HuH-7.5 (cell line): ENCODE measurements at places on chromosomes 5 and 9.

DNA sequence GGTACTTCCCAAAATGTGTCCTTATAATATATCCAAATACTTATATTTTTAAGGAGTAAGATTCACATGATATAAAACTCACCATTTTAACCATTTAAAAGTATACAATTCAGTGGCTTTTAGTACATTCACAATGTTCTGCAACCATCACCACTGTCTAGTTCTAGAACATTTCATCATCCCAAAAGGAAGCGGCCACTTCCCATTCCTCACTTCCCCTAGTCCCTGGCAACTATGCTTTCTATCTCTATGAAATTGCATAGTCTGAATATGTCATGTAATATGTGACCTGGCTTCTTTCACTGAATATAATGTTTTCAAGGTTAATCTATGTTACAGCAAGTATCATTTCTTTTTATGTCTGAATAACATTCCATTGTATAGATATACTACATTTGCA is 615.1 kb upstream of the SGCD start:
- DNase-seq, result no peak

- peak; percentile 76 for DNase-seq
Observed at GRCh38 chr9:113650207-113651131, 186.9 kb downstream of the RGS3 start.

DNA sequence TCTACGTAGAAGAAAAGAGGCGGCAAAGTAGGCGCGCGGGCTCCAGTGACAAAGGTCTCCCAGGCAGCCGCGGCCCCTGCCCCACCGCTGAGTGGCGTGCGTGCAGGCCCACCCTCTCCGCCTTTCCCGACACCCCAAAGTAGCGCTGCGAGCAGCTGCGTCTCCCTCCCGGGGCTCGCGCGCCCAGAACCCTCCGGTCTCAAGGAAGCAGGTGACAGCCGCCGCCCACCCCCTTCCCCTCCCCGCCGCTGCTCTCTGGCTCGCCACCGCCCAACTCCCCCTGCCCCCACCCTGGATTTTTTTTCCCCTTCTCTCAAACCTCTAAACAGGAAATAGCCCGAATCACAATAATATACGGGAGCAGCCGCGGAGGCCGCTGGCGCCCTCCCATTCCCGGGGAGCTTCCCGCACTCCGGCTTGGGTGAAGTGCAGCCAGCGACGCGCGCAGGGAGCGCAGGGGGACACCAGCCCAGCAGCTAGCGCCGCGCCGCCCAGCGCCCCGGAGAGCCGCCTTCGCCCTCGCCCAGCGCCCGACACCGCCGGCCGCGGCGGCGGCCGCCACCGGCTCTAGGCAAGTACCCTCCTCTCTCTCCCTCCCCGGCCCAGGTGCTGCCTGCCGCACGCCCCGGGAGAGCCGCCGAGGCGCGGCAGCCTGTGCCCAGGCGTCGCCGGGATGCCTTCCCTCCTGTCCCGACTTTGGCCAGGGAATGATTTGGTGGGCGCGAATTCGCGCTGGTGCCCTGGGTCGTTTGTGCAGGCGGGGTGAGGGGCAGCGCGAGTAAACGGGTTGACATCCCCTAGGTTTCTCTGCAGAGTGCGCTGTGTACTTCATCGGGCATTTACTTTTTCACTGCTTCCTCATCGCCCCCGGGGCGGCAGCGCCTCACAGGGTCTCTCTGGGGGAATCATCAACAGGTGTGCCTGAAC is 52.7 kb upstream of the TJP2 start:
- peak; percentile 63 for DNase-seq

DNA sequence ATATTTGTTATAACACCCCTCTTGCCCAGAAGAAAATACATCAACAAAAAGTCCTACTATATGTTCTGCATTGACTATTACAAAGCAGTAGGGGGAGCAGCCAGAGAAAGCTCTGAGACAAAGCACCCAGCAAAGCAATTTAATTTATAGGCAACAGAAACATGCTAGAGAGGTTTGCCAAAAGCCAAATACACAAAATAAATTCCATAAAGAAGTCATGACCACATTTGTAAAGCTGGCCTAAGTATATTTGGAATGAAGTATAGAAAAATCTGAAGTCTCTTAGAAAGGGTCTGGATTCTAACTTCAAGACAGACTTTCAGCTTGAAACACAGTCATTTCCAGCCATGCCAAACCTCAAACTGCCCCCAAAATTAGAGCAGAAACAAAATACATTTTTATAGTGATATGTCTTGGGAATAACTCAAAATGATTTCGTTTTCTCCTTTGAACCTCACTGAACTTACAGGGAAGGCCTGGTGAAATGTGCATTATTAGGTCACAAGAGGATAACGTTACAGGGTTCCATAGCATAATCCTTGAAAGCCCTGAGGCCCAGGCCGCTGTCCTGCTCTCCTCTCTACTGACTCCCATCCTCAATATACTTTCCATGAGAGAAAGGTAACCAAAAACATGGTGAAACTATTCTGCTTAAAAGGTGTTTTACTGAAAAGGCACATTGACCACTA is 451.8 kb downstream of the RAB3C start:
- DNase-seq, result no peak

- DNase-seq, result no peak
Observed at GRCh38 chr9:88501086-88501485, 33.9 kb upstream of the NXNL2 start.

DNA sequence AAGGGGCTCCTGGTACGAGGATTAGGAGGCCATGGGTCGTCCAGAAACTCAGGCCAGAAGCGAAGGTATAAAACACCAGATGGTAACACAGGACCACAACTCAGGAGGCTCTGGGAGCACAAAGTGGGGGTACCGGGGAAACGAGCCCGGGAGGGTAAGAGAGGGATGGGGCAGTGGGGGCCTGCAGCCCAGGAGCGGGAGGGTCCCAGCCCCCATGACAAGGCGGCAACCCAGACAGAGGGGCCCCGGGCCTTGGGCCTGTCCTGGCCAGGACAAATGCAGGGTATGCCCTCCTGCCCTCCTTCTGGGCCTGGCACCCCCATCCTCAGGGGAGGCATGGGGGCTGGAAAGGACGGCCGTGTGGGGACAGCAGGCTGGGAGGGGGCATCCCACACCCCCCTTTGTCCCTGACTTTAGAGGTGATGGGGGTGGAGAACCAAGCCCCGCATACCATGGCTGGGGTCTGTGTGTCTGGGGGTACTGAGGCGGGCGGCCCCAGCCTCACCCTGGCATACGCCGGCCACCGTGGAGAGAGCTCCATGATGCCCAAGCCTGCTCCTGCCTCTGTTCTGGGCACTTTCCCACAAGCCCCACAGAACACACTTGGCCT is 47.0 kb upstream of the EXOC3 start:
- DNase-seq, result no peak

- no peak for DNase-seq
Observed at GRCh38 chr5:176877793-176878331, 21.3 kb downstream of the HK3 start.

DNA sequence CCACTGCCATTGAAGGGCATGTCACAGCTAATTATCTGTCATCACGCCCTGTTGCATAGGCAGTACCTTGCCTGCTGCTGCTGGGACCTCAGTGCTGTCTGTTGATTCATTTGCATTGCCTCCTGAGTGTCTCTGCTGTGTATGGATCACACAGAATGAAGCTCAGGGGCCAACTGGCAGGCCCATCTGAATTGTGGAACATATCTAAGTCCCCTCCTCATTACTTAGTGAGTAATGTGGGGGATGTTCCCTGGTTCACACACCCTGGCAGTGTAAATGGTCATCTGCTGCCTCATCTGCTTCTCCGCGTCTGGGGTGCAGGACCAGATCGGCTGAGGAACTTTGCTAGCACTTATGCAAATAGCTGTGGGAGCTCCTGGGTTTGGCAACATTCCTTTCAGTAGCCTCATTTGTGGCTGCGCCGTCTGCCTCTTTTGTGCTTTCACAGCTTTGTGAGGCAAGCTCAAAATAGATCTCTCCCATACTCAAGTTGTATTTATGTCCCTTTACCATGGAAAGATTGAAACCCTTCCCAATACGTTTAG is 25.4 kb downstream of the TYRP1 start:
- DNase-seq, result no peak

DNA sequence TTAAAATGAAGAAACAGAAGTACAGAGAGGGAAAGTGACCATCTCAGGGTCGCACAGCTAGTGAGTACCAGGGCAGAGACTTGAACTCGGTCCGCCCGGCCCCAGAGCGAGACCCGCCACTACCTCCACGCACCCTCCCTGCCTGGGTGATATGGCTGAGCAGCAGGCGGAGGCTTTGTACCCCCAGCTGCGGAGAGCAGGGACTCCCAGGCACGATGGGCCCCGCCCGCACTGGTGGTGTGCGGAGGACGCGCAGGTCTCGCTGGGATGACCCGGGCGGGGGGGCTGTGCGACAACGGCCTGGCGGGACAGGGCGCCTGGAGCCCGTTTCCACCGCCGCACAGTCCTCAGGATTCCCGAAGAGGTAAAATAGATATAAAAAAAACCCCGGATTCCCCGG is 64.7 kb upstream of the LARP1 start:
- DNase-seq, result no peak

DNA sequence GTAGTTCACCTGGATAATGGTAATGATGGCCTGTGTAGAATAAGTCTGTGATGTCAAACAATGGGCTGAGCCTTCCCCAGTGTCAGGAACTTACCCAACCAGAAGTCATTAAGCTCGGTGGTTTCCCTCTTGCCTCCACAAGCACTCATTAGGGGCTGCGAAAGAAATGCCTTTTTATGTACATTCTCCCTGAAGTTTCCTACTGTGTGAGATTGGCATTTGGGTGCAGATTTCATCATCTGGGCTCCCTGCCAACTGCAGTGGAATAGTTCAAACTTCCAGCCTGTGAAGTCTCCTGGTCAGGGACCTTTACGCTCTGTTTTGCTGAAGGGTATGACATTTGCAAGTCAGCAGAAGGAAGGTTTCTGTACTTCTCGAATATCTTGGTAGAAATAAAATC is 41.6 kb upstream of the TMEM215 start:
- no peak for DNase-seq
